ENCODE measurements at places on chromosomes 11 and 22.

GRCh38 chr11:87870086-87870485 lies 305.2 kb downstream of the RAB38 start:
- no peak for DNase-seq

DNA sequence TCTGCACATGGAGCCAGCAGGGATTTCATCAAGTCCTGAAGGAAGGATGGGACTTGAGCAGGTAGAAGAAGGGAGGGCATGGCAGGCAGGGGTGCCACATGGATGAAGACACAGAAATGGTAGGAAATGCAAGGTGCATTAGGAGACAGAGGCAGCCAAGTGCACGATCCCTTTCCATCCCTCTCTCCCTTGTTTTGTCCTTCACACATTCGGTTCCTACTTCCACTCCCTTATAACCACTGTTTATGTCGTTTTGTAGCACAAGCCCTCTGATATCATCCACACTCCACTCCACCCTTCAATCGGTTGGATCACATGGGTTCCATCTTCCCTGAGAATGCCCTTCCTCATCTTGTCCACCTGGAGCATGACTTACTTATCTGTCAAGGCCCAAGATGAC lies 35.2 kb downstream of the IFT27 start:
- no peak for DNase-seq

- DNase-seq: no peak
Measured at GRCh38 chr11:76641905-76642304, 28.6 kb downstream of the LRRC32 start.

DNA sequence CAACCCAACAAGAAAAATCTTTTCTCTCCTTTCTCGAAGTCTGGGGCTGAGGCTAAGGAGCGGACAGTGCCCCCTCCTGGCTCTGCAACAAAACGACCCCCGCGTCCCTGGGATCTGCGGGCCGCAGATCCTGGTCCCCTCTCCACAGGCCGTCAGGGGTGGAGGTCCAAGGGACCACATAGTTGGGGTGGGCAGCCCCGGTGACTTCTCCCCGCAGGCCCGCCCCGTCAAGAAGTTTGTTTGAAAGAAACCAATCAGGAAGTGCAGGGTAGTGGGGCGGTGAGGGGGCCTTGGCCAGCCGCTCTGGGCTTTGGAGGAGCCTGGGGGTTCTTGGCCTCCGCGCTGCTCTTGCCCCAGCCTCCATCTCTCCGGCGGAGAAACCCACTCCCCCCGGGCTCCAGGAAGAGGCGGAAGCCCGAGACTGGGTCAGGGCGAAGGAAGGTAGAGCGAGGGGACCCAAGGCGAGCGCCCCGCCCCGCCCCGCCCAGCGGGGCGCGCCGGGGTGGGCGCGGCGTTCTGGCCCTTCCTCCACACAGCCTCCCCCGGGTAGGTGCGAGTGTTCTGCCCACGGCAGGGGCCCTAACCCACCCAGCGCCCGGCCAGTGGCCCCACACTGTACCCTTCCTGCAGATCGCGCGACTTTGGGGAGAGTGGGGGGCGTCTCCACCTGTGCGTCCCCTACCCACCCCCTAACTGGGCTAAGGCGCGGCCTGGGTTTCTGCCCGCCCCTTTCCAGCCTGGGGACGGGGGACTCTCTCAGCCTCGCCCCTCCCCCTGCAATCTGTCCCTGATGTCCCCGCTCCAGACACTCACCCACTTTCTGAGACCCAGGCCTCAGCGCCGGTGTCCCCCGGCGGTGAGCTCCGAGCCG lies 1.3 kb downstream of the TP53I11 start:
- no peak for DNase-seq

DNA sequence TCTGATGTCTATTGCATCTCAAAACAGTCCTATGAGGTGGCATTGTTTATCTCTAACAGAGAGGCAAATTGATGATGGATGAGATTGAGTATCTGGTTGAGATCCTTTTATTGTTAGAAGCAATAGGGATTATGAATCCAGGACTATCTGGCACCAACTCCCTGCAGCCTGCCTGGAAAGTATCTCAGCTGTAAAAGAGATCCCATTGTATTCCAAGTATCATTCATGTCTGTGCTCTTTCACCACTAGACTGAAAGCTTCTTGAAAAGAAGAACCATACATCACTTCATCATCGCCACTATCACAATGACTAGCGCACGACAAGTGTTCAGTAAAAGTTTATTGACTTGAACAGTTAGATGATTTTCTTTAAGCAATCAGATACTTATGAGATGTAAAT lies 41.9 kb upstream of the PCF11 start:
- DNase-seq: no peak

DNA sequence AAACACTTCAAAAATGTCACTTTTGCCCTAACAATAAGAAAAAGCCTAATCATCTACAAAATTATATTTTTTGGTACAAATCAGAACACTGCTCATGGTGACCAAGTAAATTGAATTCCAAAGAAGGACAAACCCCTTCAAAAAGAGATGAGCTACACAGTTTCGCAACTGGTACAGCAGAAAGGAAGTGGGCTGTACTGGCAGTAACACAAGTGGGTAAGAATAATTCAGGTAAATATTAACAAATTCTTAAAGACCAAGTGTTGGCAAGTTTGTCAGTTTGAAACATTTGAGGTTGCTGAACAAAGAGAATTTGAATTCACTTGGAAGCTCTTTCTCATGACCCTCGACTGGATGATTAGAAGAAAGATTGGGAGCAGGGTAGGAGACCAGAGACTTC lies 35.5 kb downstream of the MSANTD4 start:
- no peak for DNase-seq

GRCh38 chr11:61267437-61267841 lies 26.5 kb downstream of the PGA5 start:
- DNase-seq: no peak

DNA sequence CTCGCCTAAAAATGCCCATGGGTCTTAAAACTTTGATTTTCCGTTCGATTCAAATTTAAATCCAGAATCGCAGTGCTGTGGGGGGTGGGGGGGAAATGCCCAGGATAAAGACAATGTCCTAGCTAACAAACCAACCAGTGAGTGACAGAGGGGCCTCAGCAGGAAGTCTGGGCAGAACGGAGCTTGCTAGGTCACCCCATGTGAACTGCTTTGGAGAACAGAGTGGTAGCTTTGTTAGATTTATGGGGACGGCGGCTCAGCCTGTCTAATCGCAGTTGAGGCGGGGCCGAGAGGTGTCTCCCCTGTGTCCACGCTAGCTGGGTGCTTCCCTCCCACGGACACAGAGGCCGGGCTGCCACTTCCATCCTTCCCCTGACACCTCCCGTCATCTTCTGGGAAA lies 243.9 kb downstream of the CTTN start:
- no peak for DNase-seq
